ENCODE measurements at places on chromosomes 6 and 20.

GRCh38 chr6:6570929-6571671, 17.4 kb upstream of the LY86 start:
- H3K27ac ChIP-seq = no peak overlapping the region
- no peak for DNase-seq
- H3K27me3 ChIP-seq = peaks cover 34% of the 10 kb centered on the region
- H3K36me3 ChIP-seq = no peaks in the 10 kb centered on the region
- no peak overlapping the region for H3K4me3 ChIP-seq

DNA sequence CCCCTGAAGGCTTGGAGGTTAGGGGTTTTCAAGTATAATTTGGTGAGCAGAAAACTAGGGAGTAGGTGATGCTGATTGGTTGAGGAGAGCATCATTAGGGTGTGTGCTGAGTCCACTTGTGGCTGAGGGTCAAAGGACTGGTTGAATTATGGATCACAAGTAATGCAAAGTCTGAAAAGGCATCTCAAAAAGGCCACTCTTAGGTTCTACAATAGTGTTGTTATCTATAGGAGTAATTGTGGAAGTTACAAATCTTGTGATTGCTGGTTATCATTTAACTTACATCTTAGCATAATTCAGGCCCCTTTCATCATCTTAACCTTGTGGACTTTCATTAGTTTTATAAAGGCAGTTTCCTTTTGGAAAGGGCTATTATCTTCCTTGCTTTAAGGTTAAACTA, 60.8 kb downstream of the UBR2 start:
- H3K36me3 ChIP-seq = peaks cover 2% of the 10 kb centered on the region
- no peak overlapping the region for H3K27ac ChIP-seq
- no peak overlapping the region for H3K4me3 ChIP-seq
- no peaks in the 10 kb centered on the region for H3K27me3 ChIP-seq
- no peaks in the 10 kb centered on the region for H3K4me1 ChIP-seq

DNA sequence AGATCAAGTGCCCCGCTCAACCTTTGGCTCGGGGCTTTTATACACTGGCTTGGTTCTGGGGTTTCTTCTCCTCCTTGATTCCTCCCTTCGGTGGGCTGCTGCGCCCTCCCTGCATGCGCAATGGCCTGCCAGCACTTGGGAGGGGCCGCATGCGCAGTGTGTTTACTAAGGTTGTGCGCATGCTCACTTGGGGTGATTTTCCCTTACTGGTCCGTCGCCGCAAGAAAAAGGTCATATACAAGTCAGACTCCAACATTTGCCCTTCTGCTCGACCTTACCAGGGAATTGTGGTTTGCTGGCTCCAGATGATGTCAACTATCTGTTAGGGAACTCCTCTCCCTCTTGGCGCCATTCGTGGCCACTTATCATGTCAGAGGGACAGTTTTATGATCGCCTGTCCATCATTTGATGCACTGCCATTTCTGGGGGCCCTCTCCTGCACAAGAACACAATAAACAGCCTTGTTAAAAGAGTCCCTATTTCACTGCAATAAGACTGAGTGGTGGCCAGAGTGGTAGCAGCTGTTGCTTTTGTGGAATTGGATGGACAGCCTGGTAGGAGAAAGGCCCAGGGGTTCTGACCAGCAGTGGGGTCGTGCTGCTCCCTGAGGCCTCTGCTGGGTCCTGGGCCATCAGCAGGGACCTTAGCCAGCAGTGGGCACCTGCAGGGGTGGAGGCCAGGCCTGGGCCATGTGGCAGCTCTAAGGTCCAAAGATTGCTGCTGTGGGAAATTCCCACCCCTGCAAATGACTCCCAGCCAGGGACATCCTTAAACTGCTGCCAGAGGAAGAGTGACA, 2.8 kb upstream of the LBP start:
- no peaks in the 10 kb centered on the region for H3K27me3 ChIP-seq
- no peaks in the 10 kb centered on the region for H3K36me3 ChIP-seq
- H3K4me3 ChIP-seq = no peak overlapping the region
- no peak for DNase-seq
- peak overlapping the region; percentile 93 for H3K27ac ChIP-seq

- no peak overlapping the region for H3K27ac ChIP-seq
- H3K4me1 ChIP-seq = peaks cover 15% of the 10 kb centered on the region
- H3K27me3 ChIP-seq = peaks cover 32% of the 10 kb centered on the region
- DNase-seq = no peak
- peaks cover 4% of the 10 kb centered on the region for H3K36me3 ChIP-seq
Observed at GRCh38 chr20:64093013-64093503, 8.9 kb upstream of the LKAAEAR1 start.

GRCh38 chr6:2992330-2992979, 7.2 kb upstream of the NQO2 start:
- H3K27me3 ChIP-seq = no peaks in the 10 kb centered on the region
- H3K4me1 ChIP-seq = peaks cover 29% of the 10 kb centered on the region
- H3K27ac ChIP-seq = no peak overlapping the region

DNA sequence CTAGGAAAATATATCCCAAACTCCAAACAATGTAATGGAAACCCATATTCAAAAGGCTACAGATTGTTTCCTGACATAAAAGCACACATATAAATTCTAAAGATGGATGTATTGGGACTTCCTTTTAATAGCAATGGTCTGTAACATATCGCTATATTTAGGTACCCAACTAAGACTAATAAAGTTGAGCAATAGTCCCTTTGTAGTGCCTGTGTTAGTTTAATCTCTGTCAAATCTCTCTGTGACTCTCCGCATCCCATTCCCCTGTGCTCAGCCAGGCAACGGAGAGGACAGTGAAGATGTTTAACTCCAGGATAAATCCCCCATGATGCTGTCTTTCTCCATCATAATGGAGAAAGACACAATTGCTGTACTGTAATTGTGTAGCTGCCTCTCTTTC, 19.0 kb downstream of the RCAN2 start:
- no peak overlapping the region for H3K4me3 ChIP-seq
- H3K4me1 ChIP-seq = no peaks in the 10 kb centered on the region
- no peaks in the 10 kb centered on the region for H3K36me3 ChIP-seq
- H3K27ac ChIP-seq = no peak overlapping the region

Data from neural crest cell (in vitro differentiated cells).